Lower leg skin (tissue), 4 donors: ENCODE measurements at places on chromosomes 13 and 19.
A peak's percentile ranks its signal among the peaks of the same experiment; 100 is the strongest.

DNA sequence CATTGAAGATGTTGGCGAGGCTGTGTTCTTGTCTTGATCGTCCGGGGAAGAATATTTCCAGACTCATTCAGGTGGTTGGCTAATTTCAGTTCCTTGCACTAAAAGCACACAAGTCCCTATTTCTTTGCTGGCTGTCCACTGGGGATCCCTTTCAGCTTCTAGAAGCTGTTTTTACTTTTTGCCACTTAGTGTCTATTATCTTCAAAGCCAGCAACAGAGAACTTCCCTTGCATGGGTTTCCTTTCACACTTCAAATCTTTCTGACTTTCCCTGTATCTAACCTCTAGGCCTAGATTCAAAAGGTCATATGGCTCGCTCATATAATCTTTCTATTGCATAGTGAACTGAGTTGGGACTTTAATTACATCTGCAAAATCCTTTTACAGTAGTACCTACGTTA is 215.3 kb upstream of the PCDH9 start:
- no peak for DNase-seq

GRCh38 chr19:48636859-48637448 is at the start of gene DBP:
TSS of gene DBP (minus strand) at chr19:48637379. CDS start at chr19:48636994, 385 bp downstream.
- DNase-seq: no peak

- DNase-seq: no peak
Measured at GRCh38 chr13:51000061-51000460, 90.5 kb downstream of the RNASEH2B start.

GRCh38 chr13:27170221-27170515 is 1.4 kb downstream of the USP12 start:
- DNase-seq: no peak

DNA sequence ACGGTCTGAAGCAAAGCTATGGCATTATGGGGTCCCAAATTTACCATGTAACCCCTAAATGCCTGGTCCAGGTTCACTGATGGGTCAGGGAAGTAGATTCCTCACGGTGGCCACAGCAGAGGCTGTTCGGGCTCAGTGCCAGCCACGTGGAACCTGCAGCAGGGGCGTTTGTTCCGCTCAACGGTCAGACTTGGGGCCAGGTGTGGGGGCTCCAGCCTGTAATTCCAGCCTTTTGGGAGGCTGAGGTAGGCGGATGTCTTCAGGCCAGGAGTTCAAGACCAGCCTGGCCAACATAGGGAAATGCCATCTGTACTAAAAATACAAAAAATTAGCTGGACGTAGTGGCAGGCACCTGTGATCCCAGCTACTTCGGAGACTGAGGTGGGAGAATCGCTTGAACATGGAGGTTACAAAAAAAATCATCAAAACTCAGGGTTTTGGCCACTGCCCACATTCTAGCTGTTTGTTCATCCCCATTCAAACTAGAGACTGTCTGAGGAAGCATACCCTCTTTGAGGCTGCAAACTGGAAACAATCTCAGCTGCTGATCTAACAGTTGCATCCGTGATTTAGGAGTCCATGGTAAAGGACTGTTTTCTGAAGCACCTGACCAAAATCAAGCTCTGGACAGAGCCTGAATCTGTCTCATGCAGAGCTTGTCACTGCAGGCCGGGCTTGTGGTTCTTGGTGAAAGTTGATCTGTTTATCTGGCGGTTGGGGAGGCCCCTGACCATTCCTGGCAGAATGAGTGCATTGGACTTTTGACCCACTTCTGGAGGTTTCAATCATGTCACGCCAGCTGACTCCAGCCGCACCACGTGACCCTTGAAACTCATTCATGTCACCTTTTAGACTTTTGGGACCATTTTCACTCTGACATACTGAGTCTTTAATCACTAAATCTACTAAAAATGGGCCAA is 30.2 kb upstream of the ZNF331 start:
- DNase-seq: no peak

GRCh38 chr19:14700711-14701375 is 11.0 kb downstream of the ZNF333 start:
- peak; percentile 54 for DNase-seq

- no peak for DNase-seq
Measured at GRCh38 chr19:7191946-7192691, 102.1 kb downstream of the INSR start.

DNA sequence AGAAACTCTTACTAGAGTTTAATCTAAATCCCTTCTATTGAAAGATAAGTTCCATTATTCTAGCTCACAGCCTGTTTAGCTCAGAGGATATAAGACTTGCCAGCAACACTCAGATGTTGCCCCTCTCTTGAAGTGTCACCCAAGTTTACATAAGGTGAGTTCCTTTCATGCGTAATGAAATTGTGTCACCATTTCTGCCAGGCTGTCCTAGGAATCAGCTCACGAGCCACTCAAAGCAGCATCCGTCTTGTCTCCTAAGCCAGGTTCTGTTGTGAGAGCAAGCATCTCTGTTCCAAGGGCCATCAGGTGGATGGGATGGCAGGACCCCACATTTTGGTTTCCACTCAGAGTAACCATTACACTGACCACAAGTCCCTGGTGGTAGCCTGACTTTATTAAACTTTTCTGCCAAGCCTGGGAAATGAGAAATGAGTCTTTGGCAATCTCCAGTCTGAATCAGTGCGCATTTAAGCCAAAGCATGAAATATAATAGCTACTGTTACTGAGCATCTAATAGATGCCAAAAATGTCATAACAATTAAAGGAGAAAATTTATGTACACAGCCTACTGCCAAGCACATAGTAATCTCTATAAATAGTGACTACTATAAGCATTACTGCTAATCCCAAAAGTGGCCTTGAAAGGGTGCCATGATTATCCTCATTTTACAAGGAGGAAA is 179.6 kb upstream of the MIR17HG start:
- DNase-seq: no peak

DNA sequence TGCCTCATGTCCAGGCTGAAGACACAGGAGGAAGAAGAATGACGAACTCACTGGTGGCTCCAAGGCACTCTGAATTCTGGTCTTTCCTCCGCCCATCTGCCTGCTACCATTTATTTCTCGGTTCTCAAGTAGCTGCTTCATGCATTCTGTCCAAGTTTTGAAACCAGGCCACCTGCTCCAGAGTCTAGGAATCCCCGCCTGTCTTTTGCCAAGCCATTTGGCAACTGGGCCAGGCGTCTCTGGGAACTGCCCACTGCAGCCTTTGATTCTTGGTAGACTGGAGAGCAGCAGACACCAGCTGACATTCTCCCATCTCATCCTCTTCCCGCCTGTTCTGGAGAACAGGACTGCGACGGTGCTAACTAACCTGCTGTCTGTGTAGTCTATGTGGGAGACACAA is 10.8 kb downstream of the SLC35E1 start:
- DNase-seq: no peak

GRCh38 chr19:30685426-30686000 is 313.3 kb downstream of the ZNF536 start:
- peak; percentile 82 for DNase-seq

DNA sequence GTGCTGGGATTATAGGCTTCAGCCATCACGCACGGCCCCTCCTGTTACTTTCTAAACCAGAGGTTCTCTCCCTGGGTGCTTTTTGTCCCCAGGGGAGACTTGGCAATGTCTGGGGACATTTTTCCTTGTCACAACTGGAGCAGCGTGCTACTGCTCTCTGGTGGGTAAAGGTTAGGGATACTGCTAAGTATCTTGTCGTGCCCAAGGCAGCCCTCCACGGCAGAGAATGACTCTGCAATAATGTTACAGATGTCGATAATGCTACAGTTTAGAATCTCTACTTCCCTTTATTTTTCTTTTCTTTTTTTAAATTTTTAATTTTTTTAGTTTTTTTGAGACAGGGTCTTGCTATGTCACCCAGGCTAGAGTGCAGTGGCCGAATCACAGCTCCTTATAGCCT is 38.0 kb downstream of the ADGRE1 start:
- DNase-seq: no peak

DNA sequence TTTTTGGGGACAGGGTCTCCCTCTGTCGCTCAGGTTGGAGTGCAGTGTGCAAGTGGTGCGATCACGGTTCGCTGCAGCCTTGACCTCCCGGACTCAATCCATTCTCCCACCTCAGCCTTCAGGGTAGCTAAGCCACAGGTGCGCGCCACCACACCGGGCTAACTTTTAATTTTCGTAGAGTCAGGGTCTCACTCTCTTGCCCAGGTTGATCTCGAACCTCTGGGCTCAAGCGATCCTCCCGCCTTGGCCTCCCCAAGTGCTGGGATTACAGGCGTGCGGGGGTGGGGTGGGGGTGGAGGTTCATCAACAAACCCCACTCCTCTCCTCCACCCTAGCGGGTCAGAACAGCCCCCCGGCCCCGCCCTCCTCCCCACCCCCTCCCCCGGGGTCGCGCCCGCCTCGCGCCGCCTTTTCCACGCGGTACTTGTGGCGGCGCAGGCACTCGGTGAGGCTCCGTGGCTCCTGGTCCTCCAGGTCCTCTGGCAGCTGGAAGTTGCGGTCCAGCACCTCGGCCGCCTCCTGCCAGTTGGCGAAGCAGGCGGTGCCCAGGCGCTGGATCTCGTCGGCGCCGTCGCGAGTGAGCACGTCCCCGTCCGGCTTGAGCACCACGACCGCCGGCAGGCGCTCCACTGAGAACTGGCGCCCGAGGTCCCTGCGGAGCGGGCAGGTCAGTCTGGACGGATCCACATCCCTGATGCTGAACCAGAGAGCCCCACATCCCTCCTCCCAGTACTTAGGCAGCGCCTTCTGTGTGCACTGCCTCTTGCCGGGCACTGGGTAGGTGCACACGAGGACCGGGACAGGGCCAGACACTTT is 5.2 kb downstream of the NXNL1 start:
- no peak for DNase-seq

GRCh38 chr19:55552620-55553019 is 7.3 kb upstream of the SBK3 start:
- no peak for DNase-seq

DNA sequence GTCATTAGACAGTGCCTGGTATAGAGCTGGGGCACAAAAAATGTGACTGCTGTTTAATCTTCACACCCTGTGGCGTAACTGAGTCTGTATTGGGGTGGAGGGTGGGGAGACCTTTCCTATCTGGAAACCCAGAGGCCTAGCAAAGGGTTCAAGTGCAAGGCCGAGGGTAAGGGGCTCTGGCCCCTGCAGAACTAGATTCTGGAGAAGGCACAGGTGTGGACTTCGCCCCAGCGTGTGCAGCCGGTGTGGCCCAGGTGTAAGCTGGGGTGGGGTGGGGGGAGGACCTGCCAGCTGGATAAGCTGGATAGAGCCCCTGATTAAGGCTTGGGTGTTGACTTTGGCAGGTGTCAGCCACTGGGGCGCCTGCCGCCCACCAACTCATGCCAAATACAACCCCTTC is 1.3 kb downstream of the RAB3D start:
- DNase-seq: no peak

- DNase-seq: no peak
Measured at GRCh38 chr13:99270518-99270917, 12.3 kb upstream of the GPR18 start.

DNA sequence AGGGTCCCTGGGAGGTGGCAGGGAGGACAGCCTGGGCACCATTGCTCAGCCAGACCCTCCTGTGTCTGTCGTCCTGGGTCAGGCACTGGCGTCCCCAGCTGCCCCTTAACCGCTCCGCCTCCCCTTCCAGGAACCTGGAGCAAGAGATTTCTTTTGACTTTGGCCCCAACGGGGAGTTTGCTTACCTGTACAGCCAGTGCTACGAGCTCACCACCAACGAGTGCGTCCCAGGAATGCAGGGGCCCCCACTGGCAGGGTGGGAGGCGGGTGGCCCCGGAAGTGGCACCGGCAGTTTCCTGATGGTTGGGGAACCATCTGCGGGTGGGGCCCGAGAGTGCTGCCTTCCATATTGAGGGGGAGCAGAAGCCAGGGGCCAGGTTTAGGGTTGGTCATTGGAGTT is 13.0 kb downstream of the PRKCSH start:
- no peak for DNase-seq

DNA sequence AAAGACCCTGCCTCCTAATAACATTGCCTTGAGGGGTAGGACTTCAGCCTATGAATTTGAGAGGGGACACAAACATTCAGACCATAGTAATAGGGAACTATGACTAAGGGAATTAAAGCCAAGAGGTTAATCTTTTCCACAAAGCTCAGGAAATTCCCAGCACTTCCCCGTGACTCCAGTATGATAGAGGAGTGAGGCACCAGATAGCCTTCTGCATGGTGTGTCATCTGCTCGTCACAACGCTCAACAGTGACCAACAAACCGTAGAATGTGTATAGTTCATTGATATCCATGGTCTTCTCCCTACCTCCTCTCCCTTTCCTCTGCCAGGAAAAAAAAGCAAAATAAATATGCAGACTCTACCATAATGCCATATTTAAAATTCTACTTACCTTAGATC is 64.4 kb downstream of the B3GLCT start:
- DNase-seq: no peak

GRCh38 chr13:57546942-57547341 is 84.6 kb upstream of the PCDH17 start:
- DNase-seq: no peak

DNA sequence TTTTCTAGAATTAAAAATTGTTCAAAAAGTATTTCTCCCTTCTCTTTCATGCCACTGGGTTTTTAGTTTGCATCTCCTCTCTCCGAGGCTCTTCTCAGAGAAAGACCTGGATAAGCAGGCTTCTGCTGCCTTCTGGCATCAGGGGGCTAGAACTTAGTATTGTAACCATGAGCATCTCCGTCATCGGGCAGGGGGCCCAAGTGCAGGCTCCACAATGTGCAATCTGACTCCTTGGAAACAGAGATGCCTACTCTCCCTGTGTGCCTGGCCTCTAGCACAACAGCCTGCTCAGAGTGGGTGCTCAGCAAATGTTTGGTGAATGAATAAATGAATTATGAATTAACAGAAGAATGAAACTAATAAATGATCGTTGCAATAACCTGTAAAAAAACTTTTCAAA is 45.6 kb upstream of the MTIF3 start:
- no peak for DNase-seq

- DNase-seq: no peak
Measured at GRCh38 chr13:55067946-55068345, 2039.3 kb downstream of the OLFM4 start.

- DNase-seq: peak; percentile 32
Measured at GRCh38 chr13:22278336-22278929, 607.6 kb downstream of the FGF9 start.

DNA sequence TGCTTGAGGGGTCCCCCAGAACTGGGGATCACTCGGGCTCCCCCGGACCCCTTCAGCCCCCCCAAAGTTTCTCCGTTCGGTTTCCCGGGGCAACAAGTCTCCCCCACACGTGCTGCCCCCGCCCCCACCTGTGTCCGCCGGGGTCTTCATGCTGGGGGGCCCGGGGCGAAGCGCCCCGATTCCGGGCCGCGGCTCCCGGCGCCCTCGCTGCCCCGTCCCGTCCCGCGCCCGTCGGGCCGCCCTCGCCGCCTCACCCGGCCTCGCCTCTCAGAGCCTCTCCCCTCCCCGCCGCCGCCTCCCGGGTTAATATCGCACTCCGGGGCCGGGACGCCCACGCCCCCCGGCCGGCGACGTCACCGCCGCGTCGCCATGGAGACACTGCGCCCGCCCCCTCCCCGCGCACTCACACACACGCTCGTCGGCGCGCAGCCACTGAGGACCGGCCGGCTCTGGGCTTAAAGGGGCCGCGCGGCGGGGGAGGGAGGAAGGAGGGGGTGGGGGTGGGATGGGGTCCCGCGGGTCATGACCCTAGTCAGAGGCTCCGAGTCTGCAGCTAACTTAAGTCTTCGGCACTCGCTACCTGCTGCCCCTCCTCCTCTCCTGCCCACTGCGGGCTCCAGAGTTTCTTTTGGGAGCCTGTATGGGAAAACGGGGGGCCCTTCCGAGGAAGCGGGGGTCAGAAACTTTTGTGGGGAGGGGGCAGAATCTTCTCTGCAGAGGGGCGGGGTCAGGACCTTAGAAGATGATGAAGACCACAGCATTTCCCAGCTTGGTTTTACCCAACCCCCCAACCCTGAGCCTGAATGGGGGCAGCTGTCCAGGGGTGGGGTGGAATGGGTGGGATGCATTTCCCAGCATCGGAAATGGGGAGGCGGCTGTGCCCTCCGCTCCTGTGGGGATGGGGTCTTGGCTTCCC is at the start of gene ERF:
ERF (minus strand) TSS at position 279 of the 916 bp plus-strand sequence; CDS start at position 150, 129 bp downstream.
- peak; percentile 94 for DNase-seq
